ENCODE measurements at places on chromosomes 13 and 19.

DNA sequence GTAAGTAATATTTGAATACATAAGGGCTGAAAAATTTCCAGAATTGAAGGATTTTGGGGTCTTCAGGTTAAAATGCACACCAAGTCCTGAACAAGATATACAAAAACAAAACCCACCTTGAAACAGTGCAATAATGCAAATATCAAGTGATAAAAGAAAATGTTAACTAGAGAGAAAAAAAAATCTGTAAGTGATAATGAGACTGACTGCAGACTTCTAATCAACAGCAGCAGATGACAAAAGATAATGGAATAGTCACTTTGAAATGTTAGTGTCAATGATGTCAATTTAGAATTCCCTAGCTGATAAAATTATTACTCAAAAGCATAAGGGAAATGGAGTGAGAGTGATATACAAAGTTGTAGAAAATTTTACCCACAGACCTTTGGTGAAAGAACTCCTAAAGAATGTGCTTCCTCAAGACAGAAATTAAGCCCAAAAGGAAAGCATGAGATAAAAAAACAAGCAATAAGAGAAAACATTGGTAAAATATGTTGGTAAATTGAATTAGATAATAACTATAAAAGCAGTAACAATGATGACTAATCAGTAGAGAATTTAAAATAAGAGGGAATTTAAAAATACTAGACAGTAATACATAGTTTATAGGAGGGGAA, 12.4 kb upstream of the DGKH start:
- no peak for DNase-seq

DNA sequence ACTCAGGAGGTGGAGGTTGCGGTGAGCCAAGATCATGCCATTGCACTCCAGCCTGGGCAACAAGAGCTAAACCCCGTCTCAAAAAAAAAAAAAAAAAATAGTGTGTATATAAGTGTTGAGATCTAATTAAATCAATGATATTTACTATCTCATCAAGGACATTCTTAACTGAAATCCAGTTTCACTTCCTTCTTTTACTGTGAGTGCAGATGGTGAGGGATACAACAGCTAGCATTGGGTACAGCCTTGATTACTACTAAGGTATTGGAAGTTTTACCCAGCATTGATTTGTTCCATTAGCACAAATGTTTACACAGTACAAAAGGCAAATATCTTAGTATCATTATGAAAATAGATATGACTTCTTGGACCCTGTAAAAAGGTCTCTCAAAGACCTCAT, 546.6 kb downstream of the KCTD12 start:
- no peak for DNase-seq

GRCh38 chr13:22483276-22483675, 697.5 kb upstream of the SGCG start:
- no peak for DNase-seq

DNA sequence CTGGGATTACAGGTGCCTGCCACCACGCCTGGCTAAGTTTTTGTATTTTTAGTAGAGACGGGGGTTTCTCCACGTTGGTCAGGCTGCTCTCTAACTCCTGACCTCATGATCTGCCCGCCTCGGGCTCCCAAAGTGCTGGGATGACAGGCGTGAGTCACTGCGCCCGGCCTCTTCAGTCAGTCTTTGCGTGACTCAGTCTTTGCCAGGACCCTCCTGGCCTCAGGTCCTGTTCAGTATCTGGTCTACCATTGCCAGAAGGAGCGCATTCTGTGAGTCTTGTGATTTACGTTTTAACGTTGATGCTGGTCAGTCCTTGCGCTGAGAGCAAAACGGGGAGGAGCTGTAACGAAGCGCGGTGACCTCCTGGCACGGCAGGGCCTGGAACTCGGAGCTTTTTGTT, 7.6 kb upstream of the HMG20B start:
- no peak for DNase-seq

DNA sequence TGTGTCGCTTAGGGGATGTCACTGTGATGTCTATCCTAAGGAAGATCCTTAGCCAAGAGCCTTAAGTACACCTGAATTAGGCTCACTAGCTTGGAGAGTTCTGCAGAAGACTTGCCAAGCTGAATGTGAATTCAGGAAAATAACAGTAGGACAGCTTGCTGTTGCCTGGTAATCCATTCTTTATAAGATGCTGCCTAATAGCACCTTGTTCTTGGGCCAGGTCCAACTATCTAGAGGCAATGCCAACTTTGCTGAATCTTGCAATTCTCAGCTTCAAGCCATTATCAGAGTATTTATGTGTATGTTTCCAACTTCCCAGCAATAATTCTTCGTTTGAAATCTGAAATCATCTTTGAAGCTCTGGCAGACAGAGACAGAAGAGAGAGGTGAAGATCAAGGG, 102.8 kb downstream of the PCDH17 start:
- DNase-seq, result no peak

GRCh38 chr13:113274721-113275120, 22.3 kb upstream of the LAMP1 start:
- DNase-seq, result no peak

DNA sequence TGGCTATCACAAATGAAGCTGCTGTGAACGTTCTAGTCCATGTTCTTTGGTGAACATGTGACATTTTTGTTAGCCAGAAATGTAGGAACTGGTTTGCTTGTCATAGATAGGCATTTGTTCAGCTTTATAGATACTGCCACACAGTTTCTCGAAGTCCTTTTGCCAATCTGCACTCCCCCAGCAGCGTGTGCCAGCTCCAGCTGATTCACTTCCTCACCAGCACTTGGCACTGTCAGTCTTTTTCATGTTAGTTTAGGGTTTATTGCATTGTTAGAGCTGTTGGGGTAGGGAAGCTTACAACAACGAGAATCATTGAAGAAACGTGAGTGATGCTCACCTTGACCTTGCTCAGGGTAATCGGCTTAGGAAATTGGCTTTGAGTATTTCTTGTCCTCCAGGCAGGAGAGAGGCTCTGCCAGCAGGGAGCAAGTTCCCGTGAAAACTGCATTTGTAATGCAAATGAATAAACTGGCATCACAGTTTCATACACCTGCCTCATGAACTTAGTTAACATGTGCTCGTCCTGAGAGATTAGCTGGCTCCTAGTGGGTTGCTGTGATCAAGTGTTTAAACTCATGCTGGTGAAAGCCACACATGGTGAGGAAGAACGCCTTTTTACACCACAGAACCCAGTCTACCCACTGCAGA, 83.9 kb downstream of the ING1 start:
- DNase-seq, result no peak

DNA sequence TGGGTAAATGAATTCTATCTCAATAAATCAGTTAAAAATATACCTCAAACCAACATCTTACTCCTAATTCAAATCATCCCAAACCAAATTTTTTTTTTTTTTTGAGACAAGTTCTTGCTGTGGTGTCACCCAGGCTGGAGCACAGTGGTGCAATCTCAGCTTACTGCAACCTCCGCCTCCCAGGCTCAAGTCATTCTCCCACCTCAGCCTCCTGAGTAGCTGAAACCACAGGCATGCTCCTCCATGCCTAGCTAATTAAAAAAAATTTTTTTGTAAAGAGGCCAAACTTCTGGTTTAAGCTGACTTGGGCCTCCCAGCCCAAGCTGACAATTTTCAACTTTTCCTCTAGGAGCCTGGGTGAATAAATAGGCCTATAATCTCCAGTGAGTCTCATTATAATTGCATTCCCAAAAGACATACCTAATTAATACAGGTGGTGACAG, 22.1 kb upstream of the OLFM2 start:
- peak; percentile 83 for DNase-seq

DNA sequence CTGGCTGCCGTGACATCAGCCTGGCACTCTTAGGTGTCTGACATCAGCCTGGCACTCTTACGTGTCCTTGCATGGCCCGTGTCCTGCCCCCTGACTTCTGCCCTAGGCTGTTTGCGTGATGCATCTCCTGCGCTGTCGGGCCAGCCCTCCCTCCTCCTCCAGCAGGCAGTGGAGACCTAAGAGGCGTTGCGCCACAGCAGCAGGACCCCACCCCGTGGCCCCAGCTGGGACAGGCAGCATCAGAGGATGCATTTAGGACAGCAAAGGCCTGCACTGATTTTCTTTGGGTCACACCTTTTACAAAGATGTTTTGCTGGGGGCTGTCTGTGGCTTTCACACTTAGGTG, 65.3 kb downstream of the GPR12 start:
- no peak for DNase-seq

DNA sequence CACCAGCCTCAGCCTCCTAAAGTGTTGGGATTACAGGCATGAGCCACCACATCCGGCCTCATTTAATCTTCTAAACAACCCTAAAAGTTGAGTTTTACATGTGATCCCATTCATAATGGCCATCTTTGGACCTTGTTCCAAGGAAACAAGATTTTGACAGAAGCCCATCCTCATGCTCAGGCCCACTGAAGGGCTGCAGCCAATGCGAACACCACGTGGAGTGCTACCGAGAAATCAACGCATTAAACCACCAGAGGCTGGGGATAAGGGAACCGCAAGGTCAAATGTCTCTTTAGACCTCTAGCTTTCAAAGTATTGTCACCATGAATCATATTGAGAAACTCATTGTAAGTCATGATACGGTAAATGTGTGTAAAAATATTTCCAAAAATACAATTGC, 49.4 kb upstream of the DOCK9 start:
- no peak for DNase-seq

DNA sequence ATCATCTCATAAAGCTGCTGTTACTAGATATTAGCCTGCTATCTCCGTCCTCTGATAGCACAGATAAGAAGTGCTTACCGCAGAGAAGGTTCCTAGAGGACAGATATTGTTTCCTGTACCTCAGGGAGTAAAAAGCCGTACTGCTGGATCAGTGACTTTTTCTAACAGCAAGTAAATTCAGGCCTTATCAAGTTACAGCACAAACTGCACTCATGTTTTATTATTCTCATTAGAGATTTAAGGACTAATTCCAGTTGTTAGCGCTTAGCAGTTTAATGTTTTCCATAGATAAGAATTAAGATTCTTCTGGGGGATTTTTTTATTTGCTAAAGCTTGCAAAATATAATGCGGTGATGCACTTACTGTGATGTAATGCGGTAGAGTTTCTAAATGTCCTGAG, 119.0 kb upstream of the OBI1 start:
- no peak for DNase-seq

- DNase-seq, result peak; percentile 2
These were observed 1202.8 kb downstream of the DIAPH3 start for GRCh38 chr13:58960888-58961287.

DNA sequence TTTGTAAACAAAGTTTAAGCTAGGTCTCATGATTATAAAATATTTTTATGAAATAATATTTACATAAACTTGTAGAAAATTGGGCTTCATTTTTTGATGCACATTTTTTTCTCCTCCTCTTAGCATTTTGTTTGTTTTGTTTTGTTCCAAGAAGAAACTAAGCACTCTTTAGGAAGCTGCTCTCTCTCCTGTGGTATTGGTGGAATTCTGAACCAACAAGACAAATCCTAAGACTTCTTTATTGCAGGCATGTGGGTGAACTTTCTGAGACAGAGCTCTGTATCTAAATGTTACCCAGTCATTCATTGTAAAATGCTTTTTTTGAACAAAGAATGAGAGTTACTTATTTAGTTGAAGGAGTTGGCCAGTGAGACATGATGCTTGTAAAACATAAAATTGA, 39.3 kb downstream of the LMO7 start:
- no peak for DNase-seq

- no peak for DNase-seq
These were observed 38.7 kb downstream of the PBX4 start for GRCh38 chr19:19579533-19580361.

DNA sequence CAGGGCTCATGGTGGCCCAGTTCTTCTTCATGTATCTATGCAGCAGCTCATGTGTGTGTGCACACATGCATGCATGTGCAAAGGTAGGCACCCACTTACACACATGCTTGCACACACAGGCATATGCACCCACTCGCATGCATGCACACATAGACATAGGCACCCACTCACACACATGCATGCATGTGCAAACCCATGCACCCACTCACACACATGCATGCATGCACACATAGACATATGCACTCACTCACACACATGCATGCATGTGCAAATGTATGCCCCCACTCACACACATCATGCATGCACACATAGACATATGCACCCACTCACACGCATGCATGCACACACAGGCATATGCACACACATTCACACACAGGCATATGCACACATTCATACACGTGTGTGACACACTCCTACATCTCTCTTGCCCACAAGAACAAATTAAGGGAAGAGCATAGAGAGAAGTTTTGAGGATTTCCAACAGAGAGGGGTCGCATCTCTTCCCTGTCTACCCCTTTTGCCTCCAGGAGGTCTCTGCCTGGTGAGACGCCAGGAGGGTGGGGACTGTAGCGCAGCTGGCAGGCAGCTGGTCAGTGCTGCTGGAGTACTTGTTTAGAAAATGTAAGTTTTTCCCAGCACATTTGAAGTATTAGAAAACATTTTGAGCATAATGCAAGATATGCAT, 63.9 kb upstream of the ARHGEF7 start:
- DNase-seq, result no peak

GRCh38 chr13:112986470-112986869, 17.5 kb downstream of the MCF2L start:
- no peak for DNase-seq

- DNase-seq, result no peak
These were observed 1.4 kb downstream of the STK11 start for GRCh38 chr19:1206864-1207450.

DNA sequence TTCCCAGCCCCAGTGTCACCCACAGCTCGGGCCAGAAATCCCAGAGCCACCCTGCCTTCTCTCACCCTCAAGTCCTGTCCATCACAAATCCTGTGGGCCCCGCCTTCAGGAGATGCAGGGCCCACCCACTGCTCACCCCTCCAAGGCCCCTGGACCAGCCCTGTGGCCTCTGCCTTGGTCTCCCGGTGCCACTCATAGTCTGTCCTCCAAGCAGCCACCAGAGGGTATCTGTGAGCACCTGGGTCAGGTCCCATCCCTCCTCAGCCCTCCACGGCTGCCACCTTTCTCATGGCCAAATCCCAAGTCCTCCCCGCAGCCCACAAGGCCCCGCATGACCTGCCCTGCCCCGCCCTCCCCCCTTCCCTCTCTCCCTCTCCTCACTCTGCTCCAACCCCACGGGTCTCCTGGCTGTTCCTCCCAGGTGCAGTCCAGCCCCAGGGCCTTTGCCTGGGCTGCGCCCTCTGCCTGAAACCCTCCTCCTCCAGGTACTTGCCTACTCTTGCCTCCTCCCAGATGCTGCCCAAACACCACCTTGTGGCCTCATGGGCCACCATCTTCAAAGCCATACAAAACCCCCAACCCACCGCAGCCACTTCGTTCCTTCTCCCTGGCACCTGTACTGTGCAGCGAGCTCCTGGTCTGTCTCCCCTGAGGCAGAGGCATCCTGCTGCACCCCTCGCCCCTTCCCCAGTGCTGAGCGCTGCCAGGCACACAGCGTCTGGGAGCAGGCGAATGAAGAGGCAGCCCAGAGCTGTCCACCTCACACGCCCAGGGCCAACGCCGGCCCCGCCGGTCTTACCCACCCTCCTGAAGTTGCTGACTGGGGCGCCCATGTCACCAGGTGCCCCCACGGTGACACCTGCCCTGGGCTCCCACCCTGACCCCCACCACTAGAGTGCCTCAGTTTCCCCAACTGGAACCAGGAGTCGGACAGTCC, 13.2 kb upstream of the UQCR11 start:
- peak; percentile 65 for DNase-seq

GRCh38 chr19:28701491-28701890, 511.5 kb downstream of the UQCRFS1 start:
- DNase-seq, result no peak

- no peak for DNase-seq
These were observed 45.2 kb downstream of the SOX21 start for GRCh38 chr13:94667190-94667589.

GRCh38 chr13:51475727-51476501, 23.1 kb upstream of the INTS6 start:
- DNase-seq, result peak; percentile 25

- DNase-seq, result no peak
These were observed 889 bp downstream of the GTF2F2 start for GRCh38 chr13:45120967-45121831.
